ENCODE measurements at places on chromosomes 1 and 21.

GRCh38 chr1:83994111-83994510 lies 4.8 kb downstream of the TTLL7 start:
- no peak for DNase-seq

DNA sequence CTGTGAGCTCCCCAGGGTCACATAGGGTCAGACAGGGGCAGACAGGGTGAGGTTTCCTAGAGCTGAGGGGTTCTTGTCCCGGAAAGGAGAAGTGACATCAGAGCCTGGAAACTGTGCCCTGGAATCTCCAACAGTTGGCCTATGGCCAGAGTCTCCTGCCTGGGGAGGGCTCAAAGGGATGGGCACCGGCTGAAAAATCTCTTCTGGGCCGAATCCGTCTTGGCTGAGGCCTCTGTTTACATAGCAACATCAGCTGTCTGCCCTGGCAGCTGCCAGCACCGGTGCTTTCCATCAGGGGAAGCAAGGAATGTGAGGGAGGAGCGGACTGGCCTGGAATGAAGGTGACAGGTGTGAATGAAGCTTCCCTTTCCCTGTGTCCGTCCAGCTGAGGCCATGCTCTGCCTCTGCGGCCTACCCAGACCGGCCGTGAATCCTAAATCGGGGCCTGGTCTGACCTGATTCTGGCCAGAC lies 30.7 kb downstream of the VASH2 start:
- DNase-seq: no peak

DNA sequence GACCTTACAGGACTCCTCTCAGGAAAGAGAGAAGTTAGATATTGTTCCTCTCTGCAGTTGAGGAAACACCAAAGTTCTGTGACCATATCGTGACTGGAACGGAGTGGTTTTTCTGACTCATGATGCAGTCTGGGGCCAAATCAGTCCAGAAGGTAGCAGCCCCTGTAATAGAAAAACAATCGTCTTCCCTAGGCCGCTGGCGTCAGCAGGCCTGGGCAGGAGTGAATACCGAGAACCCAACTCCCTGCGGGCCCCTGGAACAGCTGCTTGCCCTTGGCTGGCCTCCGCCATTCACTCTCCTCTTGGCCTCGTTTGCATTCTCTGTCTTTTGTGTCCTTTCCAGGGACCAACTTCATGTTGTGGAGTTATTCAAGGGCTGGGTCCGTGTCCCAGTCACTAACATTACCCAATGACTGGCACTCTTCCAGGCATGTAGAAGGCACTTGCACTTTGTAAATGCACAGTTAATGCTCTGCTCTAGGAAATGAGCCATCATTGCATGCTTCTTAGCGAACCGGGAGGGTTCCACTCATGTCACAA lies 10.9 kb upstream of the CD101 start:
- DNase-seq: no peak

- DNase-seq: no peak
These were observed 190.6 kb upstream of the ZNHIT6 start for GRCh38 chr1:85898861-85899260.

GRCh38 chr1:90417126-90417525 lies 300.0 kb downstream of the BARHL2 start:
- no peak for DNase-seq
